Transverse colon (tissue), 4 donors: ENCODE measurements at places on chromosomes 5 and 9. TPM values are rescaled to one million over a fixed set of nuclear protein-coding genes. Genes with fewer than 3 reads are reported as not detected.

Gene PTGES
- 0.75 TPM for total RNA-seq

Gene FAT2
- total RNA-seq, result not detected

Gene ZNF189
- total RNA-seq, result 17.1 TPM

Gene FABP6
- total RNA-seq, result not detected
